Activated CD4-positive, alpha-beta T cell treated with anti-CD3 and anti-CD28 coated beads for 48 hours (primary cell): ENCODE measurements at places on chromosomes 3 and 15.

DNA sequence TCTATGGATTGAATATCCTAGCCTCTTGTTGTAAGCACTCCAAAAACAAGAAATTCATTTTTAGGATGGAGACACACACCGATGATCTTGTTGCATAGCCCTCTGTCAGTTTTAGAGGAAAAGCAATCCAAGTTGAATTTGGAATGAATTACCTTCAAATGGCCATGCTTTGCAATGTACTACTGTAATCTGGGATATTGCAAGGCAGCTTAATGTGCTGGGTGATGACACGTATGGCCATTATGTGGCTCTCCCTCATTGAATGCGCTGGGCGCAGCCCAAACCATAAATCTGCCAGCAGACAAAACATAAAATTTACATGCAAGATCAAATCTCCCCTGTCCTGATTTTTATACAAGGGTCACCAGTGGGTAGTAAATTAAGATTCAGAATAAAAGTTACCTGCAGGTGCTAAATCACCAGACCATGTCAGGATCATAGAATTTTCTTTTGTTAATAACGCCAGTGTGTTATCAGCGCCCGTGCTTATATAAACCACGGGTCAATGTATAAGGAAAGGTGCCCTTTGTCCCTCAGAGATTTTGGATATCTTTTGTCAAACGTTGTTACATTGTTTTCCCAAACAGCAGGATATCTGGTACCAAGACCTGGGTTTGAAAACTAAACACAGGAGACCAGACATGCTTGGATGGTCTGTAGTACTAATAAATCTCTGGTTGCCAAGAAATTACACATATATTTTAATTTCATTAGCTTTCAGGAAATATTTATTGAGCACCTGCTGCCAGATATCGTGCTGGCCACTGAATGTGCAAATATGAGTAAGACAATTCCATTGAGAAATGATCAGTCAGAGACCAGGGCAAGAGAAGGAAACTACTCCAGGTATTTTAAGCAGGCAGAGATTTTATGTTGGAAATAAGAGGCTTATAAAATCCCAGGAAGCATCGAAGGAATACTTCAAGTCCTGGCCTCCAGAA lies 237.1 kb downstream of the EBLN2 start:
- no peak for DNase-seq

GRCh38 chr3:81040107-81040506 lies 721.3 kb downstream of the GBE1 start:
- DNase-seq = no peak

GRCh38 chr3:128879991-128880390 lies 571 bp downstream of the ACAD9 start:
- peak; percentile 15 for DNase-seq

DNA sequence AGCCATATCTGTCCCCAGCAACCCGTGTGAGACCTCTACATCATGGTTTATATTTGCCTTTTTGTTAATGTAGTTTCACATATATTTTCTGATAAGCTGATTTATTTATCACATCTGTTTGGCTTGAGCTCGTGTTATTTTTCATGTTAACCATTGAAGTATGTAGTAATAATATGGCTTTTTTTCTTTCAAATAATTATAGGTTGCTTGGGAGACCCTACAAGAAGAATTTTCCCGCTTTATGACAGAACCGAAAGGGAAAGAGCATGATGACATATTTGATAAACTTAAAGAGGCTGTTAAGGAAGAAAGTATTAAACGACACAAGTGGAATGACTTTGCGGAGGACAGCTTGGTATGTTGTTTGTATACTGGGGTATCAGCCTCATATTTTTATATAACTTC lies 63.9 kb downstream of the OPA1 start:
- no peak for DNase-seq

- DNase-seq = no peak
These were observed 678 bp downstream of the SEMA7A start for GRCh38 chr15:74432968-74433591.

GRCh38 chr15:99423186-99424130 lies 142.3 kb upstream of the MEF2A start:
- DNase-seq = no peak

- DNase-seq = no peak
These were observed 59.1 kb upstream of the RASGRP1 start for GRCh38 chr15:38623744-38624143.
